Aorta (tissue), 5 donors: ENCODE measurements at places on chromosomes 6 and 20. TPM values are rescaled to one million over a fixed set of nuclear protein-coding genes. Genes with fewer than 3 reads are reported as not detected.
A peak's percentile ranks its signal among the peaks of the same experiment; 100 is the strongest.

DNA sequence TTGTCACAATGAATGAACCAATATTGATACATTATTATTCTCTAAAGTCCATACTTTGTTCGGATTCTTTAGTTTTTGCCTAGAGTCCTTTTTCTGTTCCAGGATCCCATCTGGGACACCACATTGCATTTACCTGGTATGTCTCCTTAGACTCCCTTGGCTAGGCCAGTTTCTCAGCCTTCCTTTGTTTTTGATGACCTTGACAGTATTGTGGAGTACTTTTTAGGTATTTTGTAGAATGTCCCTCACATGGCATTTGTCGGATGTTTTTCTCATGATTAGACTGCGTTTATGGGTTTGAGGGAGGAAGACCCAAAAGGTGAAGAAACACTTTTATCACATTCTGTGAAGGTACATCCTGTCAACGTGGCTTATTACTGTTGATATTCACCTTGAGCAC, 16.9 kb downstream of the PPP1R14C start:
- H3K36me3 ChIP-seq, result no peaks in the 10 kb centered on the region
- no peaks in the 10 kb centered on the region for H3K27me3 ChIP-seq
- no peak overlapping the region for H3K4me3 ChIP-seq
- no peak for DNase-seq
- no peak overlapping the region for H3K27ac ChIP-seq

DNA sequence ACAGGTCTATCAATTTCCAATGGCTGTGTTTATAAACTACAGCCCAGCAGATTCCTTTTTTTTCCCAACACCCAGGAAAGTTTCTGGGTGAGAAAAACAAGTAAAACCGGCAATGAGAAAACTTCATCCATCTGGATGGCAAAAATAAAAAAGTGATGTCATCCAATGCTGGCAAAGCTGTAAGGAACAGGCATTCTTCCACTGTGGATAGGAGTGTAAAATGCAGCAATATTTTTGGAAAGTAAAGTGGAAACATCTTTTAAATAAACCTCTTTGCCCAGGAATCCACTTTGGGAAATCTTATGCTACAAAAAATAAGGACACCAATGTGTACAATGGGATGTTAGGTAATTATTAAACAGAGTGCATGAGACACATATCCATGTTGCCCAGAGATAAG, 102.1 kb upstream of the NT5E start:
- no peak overlapping the region for H3K4me3 ChIP-seq
- H3K4me1 ChIP-seq, result no peaks in the 10 kb centered on the region
- DNase-seq, result no peak
- no peaks in the 10 kb centered on the region for H3K36me3 ChIP-seq

Gene C20orf204
- polyA plus RNA-seq, result 2.1 TPM

Gene SIRPB1
- 0.36 TPM for polyA plus RNA-seq

- no peaks in the 10 kb centered on the region for H3K27me3 ChIP-seq
- H3K27ac ChIP-seq, result no peak overlapping the region
- no peaks in the 10 kb centered on the region for H3K4me1 ChIP-seq
- H3K4me3 ChIP-seq, result no peak overlapping the region
- DNase-seq, result no peak
- no peaks in the 10 kb centered on the region for H3K36me3 ChIP-seq
Measured at GRCh38 chr6:22966691-22967422, 397.5 kb downstream of the HDGFL1 start.

GRCh38 chr6:108807928-108808327, 40.3 kb upstream of the ARMC2 start:
- H3K4me1 ChIP-seq, result no peaks in the 10 kb centered on the region
- no peak overlapping the region for H3K4me3 ChIP-seq
- no peak for DNase-seq
- H3K36me3 ChIP-seq, result no peaks in the 10 kb centered on the region

GRCh38 chr6:146545581-146545980, 1.9 kb downstream of the RAB32 start:
- H3K27ac ChIP-seq, result peak overlapping the region; percentile 28
- H3K4me1 ChIP-seq, result no peaks in the 10 kb centered on the region
- no peaks in the 10 kb centered on the region for H3K36me3 ChIP-seq

GRCh38 chr6:53461696-53462095, 83.2 kb downstream of the GCLC start:
- no peaks in the 10 kb centered on the region for H3K27me3 ChIP-seq
- DNase-seq, result no peak
- H3K27ac ChIP-seq, result no peak overlapping the region
- peaks cover 3% of the 10 kb centered on the region for H3K4me1 ChIP-seq

DNA sequence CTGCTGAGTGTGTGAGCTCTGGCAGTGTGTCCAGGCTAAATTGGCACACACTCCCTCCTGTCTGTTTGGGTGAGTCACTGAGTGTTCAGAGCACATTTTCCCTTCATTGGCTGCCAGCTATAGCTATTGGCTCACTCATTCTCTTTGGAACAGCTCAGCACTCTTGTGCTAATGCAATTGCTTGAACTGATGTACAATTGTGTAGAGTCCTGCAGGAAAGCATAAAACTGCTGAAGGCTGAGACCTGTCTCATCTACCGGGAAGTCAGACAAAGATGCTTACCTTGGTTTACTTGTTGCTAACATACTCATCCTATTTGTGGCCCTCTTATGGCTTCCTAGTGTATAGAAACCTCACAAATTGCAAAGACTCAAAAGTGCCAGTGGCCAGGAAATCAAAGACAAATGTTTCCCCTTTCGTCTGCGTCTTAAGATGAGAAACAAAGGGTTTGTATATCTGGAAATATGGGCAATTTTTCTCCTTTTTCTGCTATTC, 351.0 kb downstream of the BCKDHB start:
- H3K4me1 ChIP-seq, result peaks cover 2% of the 10 kb centered on the region
- H3K4me3 ChIP-seq, result no peak overlapping the region
- no peaks in the 10 kb centered on the region for H3K27me3 ChIP-seq
- H3K36me3 ChIP-seq, result no peaks in the 10 kb centered on the region
- DNase-seq, result peak; percentile 78

- H3K36me3 ChIP-seq, result no peaks in the 10 kb centered on the region
- DNase-seq, result no peak
- no peak overlapping the region for H3K4me3 ChIP-seq
- no peak overlapping the region for H3K27ac ChIP-seq
- H3K27me3 ChIP-seq, result no peaks in the 10 kb centered on the region
Measured at GRCh38 chr6:169184419-169184818, 69.2 kb downstream of the THBS2 start.

- H3K4me3 ChIP-seq, result no peak overlapping the region
- no peak overlapping the region for H3K27ac ChIP-seq
- DNase-seq, result no peak
- no peaks in the 10 kb centered on the region for H3K36me3 ChIP-seq
- no peaks in the 10 kb centered on the region for H3K4me1 ChIP-seq
- H3K27me3 ChIP-seq, result no peaks in the 10 kb centered on the region
Measured at GRCh38 chr20:62822239-62822787, 5.5 kb downstream of the COL9A3 start.

DNA sequence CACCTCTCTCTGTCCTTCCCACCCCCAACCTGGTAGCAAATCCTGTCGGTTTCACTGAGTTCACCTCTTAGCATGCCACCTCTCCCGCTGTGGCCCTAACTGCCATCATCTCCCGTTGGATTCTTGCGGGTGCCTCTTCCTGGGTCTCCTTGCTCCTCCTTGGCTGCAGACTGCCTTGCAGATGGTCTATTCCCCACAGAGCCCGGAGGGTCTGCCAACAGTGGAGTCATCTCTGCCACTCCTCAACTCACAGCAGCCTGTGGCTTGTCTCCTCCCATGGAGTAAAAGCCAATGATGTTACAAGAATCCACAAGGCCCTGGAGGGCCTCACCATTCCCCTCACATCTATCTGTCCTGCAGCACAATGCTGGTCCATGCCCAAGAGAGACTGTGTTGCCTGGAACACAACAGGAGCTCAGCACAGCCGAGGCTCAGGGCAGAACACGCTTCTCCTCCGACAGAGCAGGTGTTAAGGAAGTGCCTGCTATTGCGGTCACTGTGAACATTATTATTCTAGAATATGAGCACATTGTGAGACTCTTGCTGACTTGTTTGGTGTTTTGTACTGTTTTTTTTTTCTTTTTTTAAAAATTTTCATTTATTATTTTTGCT, 241.8 kb upstream of the SULF2 start:
- H3K4me3 ChIP-seq, result no peak overlapping the region

GRCh38 chr6:149900620-149901443, 2.9 kb upstream of the RAET1E start:
- no peak overlapping the region for H3K4me3 ChIP-seq
- no peaks in the 10 kb centered on the region for H3K36me3 ChIP-seq
- DNase-seq, result peak; percentile 23

Gene IPCEF1
- polyA plus RNA-seq, result 1.9 TPM

Gene FKBP5
- polyA plus RNA-seq, result 79.2 TPM

- H3K27me3 ChIP-seq, result no peaks in the 10 kb centered on the region
- no peaks in the 10 kb centered on the region for H3K36me3 ChIP-seq
- H3K27ac ChIP-seq, result no peak overlapping the region
- DNase-seq, result no peak
Measured at GRCh38 chr6:26118999-26119398, 31.8 kb downstream of the HFE start.

Gene DSP
- 0.41 TPM for polyA plus RNA-seq

Gene HLA-DQB1
- 10.8 TPM for polyA plus RNA-seq

Gene HM13
- polyA plus RNA-seq, result 108 TPM

GRCh38 chr6:71252960-71253359, 35.7 kb upstream of the OGFRL1 start:
- DNase-seq, result no peak
- no peaks in the 10 kb centered on the region for H3K27me3 ChIP-seq
- peaks cover under 1% of the 10 kb centered on the region for H3K4me1 ChIP-seq
- no peaks in the 10 kb centered on the region for H3K36me3 ChIP-seq

- H3K4me1 ChIP-seq, result peaks cover 3% of the 10 kb centered on the region
- H3K27me3 ChIP-seq, result no peaks in the 10 kb centered on the region
- no peak overlapping the region for H3K27ac ChIP-seq
- H3K4me3 ChIP-seq, result no peak overlapping the region
- no peak for DNase-seq
Measured at GRCh38 chr6:156781861-156782631, 4.9 kb downstream of the ARID1B start.

Gene EYS
- polyA plus RNA-seq, result not detected
